ENCODE measurements at places on chromosomes 16 and 17.

DNA sequence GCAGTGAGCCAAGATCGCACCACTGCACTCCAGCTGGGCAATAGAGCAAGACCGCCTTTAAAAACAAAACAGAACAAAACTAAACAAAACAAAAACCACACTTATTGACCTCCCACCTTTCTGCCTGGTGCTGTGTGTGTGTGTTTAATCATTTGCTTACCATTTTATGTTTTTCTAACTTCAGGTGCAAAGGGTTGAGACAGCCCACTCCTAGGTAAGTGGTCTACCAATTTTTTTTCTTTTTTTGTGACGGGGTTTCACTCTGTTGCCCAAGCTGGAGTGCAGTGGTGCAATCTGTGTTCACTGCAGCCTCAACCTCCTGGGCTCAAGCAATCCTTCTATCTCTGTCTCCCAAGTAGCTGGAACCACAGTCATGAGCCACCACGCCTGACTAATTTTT lies 65.8 kb downstream of the SALL1 start:
- DNase-seq, result no peak

DNA sequence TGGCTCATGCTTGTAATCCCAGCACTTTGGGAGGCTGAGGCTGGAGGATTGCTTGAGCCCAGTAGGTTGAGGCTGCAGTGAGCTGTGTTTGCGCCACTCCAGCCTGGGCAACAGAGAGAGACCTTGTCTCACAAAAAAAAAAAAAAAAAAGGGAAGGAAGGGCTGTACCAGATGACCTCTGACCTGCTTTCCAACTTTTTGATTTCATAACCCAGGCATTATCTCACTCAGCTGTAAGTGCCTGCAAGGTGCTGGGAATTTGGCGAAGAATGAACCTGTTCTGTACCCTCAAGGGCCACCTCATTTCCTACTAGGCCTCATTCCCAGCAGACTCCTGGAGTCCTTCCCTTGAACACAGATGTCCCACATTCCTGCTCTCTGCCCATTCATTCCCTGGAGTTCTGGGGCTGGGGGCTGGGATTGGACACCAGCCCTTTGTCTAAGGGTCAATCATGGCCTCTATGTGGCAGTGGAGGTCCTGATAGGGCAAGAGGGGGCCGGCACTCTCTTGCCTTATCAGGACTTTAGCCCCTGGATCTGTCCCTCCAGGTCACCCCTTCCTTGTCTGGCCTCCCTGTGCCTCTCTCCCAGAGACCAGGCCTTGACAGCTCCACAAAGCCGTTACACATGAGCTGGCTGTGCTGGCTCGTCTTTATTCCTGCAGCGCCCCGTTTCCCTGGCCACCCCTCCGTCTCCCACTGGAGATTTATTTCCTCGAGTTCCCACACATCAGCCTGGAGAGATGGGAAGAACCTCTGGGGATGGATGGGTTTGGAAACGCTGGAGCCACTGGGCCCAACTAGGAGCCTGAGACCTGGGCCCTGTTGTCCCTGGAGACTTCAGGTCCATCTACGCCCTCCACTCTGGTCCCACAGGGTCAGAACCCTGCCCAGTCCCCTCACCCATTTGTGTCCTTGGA lies 821 bp upstream of the GFAP start:
- DNase-seq, result peak; percentile 51

GRCh38 chr17:2083613-2084035 lies 28.7 kb downstream of the HIC1 start:
- DNase-seq, result no peak

- no peak for DNase-seq
Observed at GRCh38 chr16:89953671-89954406, 5.3 kb downstream of the DEF8 start.

GRCh38 chr17:55660178-55660886 lies 62.3 kb downstream of the TMEM100 start:
- no peak for DNase-seq

DNA sequence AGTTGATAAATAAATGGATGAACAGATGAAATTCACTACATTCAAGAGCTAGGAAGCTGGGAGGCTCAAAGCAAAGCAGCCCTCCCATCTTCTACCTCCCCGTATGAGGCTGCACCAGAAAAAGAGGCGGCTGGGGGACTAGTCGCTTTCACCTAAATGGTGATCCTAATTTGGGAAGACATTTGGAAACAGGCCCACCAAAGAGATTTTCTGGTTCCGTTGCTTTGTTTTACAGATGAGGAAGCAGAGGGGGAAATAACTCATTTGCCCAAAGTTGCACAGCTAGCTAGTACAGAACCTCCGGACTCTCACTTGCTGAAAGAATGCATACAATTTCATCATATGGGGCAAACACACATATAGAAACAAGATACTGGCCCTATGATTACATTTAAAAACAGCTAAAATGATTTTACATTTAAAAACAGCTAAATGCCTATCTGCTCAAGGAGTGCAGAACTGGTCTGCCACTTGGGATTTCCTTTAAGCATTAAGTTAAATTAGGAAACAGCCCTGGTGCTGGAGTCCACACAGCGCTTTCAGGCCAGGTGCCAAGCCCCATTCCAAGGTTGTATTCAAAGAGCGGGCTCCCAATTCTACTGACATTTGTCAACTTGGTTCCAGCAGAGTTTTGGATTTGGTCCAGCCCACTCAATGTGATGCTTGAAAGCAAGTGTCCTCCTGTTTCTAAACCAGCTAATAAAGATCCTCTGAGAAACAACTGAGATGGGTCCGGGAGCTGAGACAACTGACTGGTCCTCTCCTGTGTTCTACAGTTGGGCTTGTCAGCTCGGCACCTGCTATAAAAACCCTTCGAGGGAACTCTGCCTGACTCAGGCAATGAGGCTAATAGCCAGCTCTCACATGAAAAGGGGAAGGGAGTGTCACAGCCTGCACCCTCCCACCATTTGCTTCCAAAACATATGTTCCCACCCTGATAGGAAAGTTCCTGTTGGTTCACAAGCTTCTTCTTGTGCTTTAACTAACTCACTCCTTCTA lies 11.7 kb downstream of the ERN1 start:
- DNase-seq, result no peak

DNA sequence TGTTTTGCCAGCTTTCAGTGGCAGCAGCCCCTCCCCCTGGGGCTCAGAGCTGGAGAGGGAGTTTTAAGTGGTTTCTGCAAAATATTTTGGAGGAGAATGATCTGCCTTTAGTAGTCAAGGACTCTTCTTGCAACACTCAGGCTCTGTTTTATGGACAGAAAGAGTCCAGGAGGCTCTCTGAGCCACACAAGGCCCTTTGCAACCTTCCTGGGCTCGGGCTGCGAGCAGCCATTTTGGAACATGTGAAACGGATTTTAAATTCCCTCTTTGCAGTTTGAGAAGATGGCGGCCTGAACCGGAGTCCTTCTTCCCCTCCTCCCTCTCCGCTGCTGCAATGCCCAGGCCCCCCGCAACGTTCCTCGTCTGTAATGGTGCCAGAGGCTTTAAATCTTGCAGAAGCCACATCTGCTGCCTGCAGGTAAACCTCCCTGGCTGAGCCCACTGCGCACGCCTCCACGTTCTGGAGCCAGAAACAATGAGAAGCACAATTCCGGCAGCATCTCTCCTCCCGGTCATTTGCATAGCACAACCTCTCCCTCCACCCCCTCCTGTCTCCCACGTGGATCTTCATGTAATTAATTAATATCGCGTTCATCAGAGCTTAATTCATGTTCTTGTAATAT lies 386.1 kb downstream of the SEC14L1 start:
- no peak for DNase-seq

DNA sequence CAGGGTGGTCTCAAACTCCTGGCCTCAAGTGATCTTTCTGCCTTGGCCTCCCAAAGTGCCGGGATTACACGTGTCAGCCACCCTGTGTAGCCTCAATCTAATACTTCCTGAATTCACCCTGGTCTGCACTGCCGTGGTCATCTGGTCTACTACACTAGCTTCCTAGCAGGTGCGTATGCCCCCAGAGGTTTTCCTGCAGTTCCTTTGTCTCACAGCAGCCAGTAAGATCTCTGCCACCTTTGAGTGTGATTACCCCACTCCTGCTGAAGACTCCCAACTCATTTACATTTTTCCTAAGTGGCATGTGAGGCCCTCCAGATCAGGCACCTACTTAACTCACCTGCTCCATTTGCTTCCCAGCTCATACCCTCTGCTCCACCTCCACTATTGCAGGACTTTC lies 5.1 kb upstream of the DDX19A start:
- DNase-seq, result no peak

GRCh38 chr16:73289232-73289631 lies 241.3 kb upstream of the ZFHX3 start:
- no peak for DNase-seq

DNA sequence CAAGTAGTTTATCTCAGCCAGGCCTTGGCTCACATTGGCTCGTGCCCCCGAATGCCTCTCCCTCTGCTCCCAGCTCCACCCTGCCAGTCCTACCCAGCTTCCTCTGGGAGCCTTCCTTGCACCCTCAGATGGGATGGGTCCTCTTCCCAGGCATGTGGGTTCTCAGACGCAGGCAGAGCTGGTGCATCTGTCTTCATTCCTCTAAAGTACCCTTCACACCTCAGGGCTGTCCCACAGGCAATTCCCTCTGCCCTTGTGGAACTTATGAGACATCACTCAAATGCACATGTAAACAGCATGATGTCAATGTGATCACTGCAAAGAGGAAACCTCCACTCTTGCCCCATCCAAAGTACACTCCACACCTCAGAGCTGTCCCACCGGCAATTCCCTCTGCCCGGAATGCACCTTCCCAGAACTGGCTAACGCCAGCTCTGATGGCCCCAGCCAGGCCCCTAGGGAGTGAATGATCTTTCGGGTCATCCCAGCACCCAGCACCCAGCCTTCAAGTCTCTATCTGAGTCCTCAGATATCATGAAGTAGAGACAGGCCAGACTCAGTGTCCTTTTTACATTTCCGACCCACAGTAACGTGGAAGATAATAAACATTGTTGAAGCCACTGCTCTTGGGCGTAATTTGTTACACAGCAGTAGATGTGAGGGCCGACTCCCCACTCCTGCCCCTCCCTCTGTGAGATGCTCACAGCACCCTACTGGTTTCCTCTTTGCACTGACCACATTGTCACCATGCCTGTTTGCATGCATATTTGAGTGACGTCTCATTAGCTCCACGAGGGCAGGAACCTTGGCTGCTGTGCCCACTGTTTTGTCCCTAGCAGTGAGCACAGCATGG lies 85.4 kb downstream of the N4BP1 start:
- no peak for DNase-seq

DNA sequence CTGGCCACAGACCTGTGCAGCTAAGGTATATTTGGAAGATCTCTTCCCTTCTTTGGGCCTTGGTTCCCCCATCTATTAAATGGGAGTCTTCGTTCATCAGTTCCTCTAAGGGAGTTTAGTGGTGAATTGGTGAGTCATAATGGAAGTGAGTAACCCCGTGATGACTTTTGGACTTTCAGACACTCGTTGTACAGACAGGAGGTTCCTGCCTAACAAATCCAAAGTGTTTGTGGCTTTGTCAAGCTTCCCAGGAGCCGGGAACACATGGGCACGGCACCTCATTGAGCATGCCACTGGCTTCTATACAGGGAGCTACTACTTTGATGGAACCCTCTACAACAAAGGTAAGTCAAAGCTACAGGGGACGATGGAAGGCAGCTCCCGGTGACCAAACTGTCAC lies 40.4 kb downstream of the WSCD1 start:
- no peak for DNase-seq

DNA sequence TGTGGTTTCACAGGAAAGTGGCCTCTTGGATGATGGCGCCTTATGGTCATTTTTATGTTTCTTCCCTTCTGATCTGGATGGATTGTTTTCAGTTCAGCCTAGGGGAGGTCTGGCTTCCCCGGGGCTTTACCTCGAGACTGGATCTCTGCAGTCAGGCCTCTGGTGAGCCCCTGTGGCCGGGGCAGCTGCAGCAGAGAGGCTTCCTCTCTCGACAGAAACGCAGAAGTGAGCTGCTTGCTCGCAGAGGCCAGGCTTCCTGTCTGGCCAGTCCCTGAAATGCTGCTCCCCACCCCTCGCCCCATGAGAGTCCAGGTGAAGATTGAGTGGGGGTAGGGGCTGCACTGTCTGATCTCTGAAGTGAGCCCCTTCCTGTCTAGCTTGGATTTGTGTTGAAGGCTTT lies 44.0 kb downstream of the PLCG2 start:
- DNase-seq, result no peak

DNA sequence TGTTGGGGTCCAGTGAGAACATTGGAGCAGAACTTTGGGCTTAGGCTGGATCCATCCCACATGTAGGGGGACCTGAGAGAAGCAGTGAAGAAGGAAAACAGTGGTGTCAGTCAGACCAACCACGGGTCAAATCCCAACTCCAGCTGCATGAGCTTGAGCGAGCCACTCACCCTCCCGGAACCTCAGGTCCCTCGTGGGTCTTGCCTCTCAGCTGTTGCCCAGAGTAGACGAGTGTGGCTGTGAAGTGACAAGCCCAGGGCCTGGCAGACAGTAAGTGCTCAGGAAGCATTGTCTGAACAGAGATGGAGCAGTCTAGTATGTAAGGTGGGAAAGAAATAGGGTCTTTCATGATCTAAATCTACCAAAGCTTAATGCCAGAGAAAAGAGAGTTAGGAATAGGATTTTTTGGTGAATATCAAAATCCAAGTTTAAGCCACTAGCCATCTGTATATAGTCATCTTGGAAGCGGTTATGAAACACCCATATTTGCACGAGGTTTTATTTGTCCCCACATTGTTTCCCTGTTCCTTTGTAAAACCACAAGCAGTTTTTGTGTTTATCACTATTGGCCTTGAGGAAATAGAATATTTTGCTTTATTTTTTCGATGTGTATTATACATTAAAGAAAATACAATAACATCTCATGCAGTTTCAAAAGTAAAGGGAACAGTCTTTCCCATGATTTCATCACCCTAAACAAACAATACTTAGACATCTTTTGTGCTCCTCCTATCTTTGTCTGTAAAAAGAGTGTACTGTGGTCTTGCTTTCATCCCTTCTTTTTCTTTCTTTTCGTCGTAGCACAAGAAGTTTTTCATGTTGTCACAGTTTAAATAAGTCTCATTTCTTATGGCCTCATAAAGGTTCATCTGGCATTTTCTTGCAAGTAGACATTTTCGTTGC lies 112.0 kb downstream of the CLEC16A start:
- no peak for DNase-seq

- no peak for DNase-seq
Observed at GRCh38 chr16:65624229-65624628, 502.4 kb upstream of the CDH11 start.

DNA sequence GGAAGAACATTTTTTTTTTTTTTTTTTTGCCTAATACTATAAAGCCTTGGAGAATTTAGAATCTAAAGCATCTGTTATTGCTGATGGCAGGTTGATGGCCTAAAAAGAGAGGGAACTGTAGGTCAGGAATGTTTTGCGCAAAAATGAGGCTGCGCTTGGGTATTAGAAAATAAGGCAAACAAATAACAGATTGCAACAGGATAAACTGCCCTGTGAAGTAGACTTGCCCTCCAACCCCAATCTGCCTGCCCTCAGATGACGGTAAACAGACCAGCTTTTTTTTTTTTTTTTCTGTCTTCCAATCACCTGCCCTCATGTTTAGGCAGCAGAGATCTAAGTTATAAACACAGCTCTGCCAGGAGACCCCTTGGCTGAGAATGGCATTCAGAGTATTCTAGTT lies 3.8 kb upstream of the DHX8 start:
- no peak for DNase-seq

- DNase-seq, result no peak
Observed at GRCh38 chr16:22369221-22369811, 5.1 kb downstream of the CDR2 start.

- DNase-seq, result no peak
Observed at GRCh38 chr17:31050948-31051347, 43.8 kb upstream of the NF1 start.

- DNase-seq, result no peak
Observed at GRCh38 chr16:14303639-14304394, 232.7 kb downstream of the MRTFB start.
